Thyroid gland (tissue), 4 donors: ENCODE measurements at places on chromosomes 5 and 9. TPM values are rescaled to one million over a fixed set of nuclear protein-coding genes. Genes with fewer than 3 reads are reported as not detected.

The GABRA1 gene
- total RNA-seq, result not detected

The C5orf24 gene
- total RNA-seq, result 66.6 TPM

GRCh38 chr5:151903243-151903653 is 21.4 kb downstream of the GLRA1 start:
- no peak for DNase-seq

DNA sequence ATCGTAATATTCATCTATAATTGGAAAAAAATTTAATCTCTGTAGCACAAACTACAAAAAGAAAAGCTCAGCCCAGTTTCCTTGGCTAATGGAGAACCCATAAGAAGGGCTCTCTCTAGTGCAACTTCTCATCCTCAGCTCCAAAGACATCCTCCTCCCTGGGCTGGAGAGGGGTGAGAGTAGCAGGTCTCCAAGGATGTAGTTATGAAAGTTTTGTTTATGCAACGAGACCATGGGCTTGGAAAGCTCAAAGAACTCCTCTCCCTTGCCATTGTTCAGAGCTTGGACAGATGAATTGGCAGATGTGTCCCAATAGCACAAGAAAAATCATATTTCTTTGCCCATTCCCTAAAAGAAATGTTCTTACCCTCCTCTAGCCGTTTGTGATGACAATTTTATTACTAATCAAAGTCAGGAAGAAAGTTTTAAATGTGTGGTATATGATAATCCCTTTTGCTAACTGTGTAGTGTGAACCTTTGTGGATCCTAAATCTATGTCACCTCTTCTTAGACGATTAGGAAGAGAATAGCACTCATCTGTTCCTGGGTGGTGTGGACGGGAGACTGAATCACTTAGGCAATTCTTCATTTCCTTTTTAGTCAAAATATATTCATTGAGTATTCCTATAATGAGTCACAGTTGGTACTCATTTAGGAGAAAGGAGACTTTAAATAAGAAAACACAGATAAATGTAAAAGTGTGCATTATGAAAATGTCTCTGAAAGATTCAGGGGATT is 52.2 kb downstream of the GARNL3 start:
- no peak for DNase-seq

DNA sequence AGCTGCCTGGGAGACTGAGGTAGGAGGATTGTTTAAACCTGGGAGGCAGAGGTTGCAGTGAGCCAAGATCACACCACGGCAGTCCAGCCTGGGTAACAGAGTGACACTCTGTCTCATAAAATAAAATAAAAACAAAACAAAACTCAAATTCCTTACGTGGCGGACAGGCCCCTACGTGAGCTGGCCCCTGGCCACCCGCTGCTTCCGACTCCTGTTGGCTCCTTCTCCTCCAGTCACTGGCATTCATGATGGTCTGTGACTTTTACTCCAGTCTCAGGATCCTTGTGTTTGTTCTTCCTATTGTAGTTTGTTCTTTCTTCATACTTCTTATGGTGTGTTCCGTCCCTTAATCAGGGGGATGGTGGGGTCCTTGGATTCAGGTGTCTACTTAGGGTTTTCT is 28.5 kb upstream of the ZFR start:
- no peak for DNase-seq

DNA sequence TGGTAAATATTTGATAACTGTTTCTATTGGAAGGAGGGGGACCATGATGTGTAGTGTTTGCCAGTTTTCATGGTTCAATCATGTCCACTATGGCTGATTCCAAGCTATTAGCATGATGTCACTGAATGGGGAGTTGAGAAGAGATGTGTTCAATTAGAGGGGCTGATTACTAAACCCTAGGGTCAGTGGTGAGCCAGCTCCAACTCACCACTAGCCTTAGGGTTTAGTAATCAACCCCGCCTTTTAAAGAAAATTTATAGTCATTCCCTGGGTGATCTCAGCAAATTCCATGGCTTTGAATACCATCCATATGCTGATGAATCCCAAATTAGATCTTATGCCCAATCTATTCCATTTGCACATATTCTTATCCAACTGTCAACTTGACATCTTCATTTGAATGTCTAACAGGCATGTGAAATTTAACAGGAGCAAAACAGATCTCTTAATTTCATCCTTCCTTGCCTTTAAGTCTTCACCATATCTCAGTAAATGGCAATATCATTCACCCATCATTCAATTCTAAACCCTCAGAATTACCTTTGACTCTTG is 98.8 kb downstream of the GCNT1 start:
- DNase-seq, result no peak

- DNase-seq, result no peak
Observed at GRCh38 chr9:135577256-135577655, 15.7 kb downstream of the PAEP start.

GRCh38 chr9:78677326-78677725 is 380.4 kb downstream of the PSAT1 start:
- no peak for DNase-seq

DNA sequence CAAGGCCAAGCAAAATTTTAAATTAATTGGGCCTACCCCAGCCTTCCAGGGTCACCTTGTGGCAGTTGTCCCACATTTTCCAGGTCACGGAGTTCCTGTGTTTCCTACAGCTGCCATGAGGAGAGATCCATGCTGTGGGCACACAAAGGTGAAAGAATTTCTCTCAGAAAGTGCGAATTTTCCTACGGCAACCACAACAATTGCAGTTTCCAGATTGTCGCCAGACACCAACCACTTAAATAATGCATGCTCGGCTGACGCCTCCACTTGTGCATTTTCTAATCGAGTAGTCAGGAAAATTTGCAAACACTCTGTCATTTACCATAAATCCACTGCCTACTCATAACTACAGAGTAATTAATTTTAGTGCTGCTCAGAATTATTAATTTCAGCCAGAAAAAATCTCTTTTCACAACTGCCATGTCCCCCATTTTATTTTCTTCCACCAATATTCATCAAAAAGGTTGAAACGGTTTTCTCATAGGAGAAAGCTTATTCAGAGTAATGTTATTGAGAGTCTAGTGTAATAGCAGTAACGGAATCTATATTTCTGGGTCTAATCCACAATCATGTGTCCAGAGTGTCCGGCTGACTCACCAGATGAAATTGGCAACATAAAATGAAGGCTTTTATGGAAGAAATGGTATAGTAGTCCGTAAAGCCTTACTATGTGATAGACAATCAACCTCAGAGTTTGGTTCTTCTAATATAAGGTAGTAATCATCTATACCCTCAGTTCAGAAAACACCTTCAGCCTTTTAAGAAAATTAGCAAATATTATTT is 389.8 kb downstream of the NR2F1-AS1 start:
- DNase-seq, result no peak

DNA sequence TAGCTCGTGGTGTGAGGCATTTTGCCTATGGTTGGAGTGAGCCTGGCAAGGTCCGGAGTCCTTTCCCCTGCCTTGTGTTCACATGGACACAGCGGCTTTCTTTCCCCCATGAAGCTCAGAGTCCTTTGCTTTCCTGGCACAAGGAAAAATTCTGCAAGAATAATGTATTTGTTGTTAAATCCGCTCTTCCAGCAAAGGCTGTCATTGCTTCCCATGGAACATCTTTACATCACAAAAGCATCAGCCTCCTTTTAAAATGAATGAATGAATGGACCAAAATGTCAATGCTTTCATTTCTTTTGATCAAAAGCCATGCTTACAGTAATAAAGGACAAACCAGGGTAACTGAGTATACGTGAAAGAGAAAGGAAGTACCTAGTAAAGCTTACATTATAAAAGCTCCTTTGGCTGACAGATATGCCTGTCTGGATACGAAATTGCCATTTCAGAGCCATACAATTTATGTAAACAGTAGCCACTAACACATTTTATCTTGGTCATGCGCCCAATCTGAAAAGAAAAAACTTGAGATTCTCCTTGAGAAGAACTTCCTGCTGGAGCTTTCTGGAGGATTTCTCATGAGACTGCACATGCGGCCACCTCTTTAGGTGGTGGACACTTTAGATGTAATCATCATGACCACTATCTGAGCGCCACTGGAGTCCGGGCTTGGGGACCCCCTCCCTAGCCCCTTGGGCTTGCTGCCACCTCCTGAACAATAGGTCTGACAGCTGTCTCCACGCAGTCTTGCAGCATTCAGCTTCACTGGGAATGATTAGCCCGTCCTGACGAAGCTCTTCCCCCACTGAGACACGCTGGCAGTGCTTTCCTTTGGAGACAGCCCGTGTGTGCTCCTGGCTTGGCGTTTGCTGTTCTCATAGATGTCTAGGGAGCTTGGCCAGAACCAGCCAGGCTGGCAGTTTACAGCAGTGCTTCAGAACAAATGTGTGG is 355.9 kb downstream of the ADAMTS6 start:
- DNase-seq, result no peak

DNA sequence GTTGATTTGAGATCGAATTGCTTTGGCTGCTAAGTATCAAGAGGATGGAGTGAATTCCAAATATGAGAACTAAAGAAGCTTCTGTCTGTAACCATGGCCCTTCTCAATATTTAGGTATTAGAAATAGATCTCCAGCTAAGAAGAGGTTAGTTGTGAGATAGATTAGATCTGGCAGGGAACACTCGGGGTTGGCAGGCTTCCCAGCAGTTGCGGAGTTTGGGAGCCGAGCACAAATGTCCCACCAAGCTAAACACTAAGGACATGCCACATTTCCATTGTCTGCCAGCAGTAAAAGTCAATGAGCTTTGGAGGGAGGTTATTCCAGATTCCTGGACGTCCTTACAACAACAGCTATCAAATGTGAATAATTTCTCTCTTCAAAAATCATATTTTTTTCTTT is 85.8 kb downstream of the TAF11L14 start:
- DNase-seq, result peak; percentile 7

DNA sequence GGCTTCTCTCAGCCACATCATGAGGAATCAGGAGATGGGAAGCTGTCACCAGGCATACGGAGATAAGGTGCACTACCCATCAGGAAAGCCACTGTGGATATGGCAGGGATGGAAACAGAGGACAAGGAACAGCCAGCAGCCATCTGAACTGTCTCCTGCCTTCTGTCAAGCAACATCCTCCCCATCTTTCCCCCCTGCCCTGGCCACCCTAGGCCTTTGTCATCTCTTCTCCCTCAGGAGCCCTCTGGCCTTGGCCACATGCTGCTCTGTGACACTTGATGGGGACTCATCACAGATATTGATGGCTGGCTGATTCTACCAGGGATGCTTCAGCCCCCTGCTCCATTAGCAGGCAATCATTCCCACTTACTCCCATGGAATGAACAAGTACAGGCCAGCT is 21.1 kb upstream of the MEIKIN start:
- no peak for DNase-seq

DNA sequence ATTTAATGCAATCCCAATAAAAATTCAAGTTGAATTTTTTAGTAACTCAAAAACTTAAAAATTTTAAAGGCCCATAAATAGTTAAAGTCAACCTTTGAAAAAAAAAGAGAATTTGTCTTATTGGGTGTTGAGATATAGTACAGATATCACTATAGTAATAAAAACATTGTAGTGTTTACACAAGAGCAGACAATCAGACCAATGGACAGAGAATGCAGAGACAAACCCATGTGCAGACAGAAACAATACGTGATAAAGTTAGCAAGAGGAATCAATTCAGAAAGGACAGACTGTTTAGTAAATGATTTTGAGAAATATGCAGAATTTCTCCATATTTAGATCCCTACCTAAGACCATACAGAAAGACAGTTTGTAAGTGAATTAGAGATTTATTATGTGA is 33.9 kb downstream of the GOLGA1 start:
- no peak for DNase-seq

GRCh38 chr5:78058625-78059024 is 235.9 kb downstream of the AP3B1 start:
- DNase-seq, result no peak

GRCh38 chr9:133837627-133838597 is 99.8 kb upstream of the SARDH start:
- DNase-seq, result no peak

GRCh38 chr9:15889555-15889954 is 336.7 kb downstream of the CCDC171 start:
- DNase-seq, result no peak
